ENCODE measurements at places on chromosomes 5 and 9. TPM values are rescaled to one million over a fixed set of nuclear protein-coding genes. Genes with fewer than 3 reads are reported as not detected.

The FAXDC2 gene
- total RNA-seq = 79.0 TPM

The PCDHGB2 gene
- 3.8 TPM for total RNA-seq

The DBH gene
- total RNA-seq = not detected

The DMGDH gene
- total RNA-seq = 0.78 TPM

The CER1 gene
- total RNA-seq = not detected

The TEX48 gene
- total RNA-seq = not detected

The FSD1L gene
- 4.5 TPM for total RNA-seq

The TTC16 gene
- 0.41 TPM for total RNA-seq

The C9 gene
- total RNA-seq = not detected

The CCDC192 gene
- total RNA-seq = not detected

The PCDHGA7 gene
- total RNA-seq = 2.5 TPM

The PLAC8L1 gene
- not detected for total RNA-seq

The TMEM252 gene
- total RNA-seq = not detected

The CDX1 gene
- total RNA-seq = not detected

The PCDHA12 gene
- total RNA-seq = 8.8 TPM

The PTTG1 gene
- 5.6 TPM for total RNA-seq

The GRXCR2 gene
- total RNA-seq = not detected

The CTNNAL1 gene
- total RNA-seq = 69.4 TPM

The CDH12 gene
- total RNA-seq = not detected

The COL23A1 gene
- 2.0 TPM for total RNA-seq

Measured in upper lobe of right lung (tissue), 1 donor.